ENCODE measurements at places on chromosomes 6 and 20.

DNA sequence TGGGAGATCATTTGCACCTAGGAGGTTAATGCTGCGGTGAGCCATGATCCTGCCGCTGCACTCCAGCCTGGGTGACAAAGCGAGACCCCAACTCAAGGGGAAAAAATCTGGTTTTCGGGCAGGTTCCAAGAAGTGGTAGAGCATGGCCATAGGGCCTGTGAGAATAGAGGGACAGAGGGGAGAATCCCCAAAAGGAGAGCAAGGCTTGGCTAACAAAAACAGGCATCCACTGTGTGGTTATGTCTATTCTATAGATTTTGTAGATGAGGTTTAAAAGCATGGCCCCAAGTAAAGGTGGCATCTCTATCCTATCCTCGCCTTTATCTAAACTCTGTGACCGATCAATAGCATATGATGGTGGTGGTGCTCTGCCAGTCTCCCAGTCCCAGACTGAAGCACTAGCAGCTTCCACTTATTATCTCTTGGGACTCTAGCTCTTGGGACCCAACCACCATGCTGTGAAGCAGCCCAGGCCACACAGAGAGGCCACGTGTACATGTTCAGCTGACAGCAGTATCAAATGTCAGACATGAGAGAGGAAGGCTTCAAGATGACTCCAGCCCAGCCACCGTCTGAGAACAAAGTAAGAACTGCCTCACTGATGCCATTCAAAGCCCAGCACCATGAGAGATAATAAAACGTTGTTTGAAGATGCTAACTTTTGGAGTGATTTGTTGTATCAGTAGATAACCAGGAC lies 27.7 kb downstream of the EIF2S2 start:
- DNase-seq = no peak

DNA sequence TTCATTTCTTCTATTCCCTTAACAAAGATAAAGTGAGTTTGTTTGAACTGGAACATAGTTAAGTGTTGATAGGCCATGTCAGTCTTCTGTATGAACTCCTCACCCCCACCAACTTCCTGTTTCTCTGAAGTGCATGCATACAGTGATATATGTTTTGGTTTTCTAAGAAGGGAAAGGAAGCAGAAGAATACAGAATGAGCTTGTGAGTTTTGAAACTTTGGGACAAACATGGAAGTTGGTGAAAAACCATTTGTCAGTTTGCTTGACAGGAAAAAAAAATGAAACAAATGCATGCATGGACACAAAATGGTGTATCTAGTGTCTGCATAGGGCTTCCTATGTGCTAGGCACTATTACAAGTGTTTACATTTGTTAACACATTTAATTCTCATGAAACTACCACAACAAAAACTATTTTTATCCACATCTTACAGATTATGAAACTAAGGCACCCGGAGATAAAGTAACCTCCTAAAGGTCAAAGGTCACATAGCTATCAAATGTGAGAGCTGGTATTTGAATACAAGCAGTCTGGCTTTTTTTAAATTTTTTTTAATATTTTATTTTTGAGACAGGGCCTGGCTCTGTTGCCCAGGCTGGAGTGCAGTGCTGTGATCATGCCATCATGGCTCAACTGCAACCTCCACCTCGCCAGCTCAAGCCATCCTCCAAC lies 105.9 kb downstream of the ADGRB3 start:
- DNase-seq = no peak

DNA sequence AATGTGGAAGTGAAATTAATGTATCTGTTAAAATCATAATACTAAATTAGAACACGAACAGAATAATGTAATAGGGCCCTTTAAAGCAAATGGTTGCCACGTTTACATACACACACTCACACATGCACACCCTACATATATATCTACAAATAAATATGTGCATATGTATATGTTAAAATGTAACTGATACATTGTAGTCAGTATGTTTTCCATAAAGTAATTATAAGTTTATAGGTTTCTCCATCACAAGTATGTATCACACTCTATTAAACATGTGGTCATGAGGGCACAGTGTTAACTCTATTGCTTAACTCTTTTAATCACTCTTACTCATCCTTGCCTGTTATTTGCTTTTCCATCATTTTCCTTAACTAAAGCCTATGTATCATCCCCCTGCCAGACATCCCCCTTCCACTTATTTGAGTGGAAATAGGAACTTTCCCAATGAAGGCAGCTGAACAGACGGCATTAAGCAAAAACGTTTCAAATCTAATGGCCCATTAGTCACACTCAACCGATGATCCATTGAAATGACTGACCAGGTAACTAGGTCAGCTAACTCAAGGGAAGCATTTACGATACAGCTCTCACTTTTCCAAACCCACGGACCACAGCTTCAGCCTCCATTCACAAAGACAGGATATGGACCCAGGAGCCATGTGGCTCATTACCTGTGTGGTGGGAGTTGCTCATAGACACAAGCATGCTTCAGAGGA lies 89.3 kb downstream of the HAO1 start:
- no peak for DNase-seq

GRCh38 chr6:13012977-13013680 lies 296.6 kb downstream of the PHACTR1 start:
- DNase-seq = peak; percentile 63

DNA sequence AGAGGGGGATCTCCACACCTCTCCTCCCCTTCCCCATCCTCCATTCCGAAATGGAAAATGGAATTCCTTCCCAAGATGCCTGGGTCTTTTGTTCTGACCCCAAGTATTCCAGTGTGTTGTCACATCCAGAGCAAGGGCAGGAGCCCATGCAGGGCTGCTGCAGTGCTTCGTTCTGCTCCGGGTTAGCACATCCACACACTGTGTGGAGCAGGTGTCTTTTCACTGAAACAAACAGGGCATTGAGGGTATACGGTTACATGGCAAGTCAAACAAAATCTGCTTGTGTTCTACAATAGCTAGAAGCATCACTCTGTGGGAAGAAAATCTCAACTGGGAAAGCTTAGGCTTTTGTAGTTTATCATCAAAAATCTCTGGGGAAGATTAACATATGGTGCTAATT lies 56.9 kb downstream of the LYRM2 start:
- no peak for DNase-seq

- DNase-seq = no peak
Observed at GRCh38 chr6:46789434-46790354, 3.5 kb upstream of the MEP1A start.

DNA sequence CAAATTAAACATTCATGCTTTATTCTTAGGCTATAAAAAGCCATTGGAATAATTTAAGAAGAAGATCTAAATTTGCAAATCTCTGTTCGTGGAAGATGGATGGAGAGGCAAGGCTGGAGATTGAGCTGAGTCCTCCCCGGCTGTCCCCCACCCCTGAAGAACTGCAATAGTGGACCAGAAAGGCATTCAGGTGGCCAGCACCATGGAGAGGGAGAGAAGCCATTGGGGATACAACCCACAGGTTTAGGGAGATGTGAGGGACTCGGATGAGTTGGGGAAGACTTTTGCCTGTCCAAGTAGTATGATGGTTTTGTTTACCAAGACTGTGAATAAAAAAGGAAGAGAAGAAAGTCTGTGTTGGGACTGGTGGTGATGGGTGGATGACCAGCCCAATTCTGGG lies 120.8 kb downstream of the F13A1 start:
- no peak for DNase-seq

DNA sequence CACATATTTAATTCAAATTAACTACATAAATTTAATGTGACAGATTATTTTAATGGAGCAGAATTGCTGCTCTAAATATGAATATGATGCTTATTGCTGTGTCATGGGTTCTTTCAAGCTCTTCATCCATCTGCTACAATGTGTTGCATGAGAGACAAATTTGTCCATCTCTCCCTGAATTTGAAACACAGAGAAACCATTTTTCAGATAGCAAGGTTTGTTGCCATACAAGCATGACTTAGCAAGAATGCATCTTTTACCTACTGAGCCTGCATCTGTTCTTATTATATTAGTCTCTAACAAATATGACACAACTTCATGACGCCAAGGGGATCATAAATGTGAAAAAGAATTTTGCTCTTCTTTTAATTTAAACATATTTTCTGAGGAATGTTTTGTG lies 8.0 kb upstream of the UTRN start:
- no peak for DNase-seq

DNA sequence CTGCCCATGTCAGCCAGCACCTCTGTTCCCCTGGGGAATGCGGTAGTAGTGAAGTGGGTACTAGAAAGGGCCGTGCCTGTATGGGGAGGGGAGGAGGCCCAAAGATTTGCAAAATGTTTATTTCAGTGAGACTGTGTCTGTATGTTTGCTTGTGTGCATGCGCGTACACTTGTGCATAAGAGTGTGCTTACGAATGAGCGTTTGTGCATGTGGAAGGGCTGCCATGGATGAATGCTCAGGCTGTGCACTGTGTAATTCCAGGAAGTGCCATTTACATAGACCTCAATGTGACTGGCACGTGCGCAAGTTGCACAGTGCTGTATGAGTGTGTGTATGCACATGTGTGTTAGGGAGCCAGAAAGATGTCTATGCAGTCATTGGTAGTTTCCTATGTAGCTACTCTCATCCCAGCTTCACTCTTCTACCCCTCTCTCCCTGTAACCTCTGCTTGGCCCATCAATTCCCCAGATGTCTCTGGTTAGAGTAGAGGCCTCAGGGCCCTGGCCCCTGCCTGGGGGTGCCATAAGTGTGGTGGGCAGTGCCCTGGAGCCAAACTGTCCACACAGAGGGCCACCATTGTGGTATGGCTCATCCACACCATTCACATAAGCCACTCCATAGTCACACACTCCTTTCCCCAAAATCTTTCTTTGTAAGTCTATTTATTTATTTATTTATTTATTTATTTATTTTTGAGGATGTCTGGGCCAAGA lies 26.8 kb upstream of the SLC22A7 start:
- no peak for DNase-seq

DNA sequence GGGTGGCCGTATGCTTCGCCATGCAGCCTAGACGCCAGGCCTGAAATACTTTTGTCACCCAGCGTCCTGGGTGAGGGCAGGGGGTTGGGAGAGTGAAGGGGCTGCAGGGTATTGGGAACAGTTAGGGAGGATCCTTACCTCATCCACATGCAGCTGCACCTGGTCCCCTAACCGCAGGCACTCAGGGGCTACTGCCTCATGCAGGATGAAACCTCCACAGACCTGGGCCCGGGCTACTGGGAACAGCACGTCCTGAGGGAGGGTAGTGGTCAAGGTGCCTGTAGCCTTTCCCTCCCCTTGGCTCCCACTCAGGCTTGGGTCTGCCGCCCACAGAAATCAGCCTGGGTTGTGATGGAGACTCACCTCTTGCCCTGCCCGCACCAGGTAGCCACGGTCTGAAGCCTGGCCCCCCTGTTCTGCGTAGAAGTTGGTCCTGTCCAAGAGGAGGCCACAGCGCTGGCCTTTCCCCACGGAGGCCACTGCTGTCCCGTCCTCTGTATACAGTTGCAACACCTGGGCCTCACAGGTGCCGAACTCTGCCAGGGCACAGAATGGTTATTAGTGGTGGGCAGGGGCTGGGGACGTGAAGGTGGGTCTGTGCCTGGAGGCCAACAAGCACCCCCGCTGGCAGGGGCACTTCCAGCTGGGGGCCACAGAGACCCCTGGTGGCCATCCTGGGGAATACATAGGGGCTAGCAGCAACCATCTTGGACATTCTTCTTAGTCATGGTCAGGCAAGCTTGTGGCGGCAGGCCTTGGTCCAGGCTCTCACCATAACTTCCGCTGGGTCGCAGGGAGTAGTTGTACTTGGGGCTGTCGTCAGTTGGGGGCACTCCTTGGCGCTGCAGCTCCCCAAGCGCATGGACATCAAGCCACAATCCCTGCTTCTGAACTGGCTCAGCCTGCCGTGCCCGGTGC lies 8.6 kb downstream of the AARS2 start:
- peak; percentile 57 for DNase-seq

GRCh38 chr6:77430504-77430903 lies 32.8 kb downstream of the HTR1B start:
- no peak for DNase-seq

- no peak for DNase-seq
Observed at GRCh38 chr6:30922447-30922852, 8.4 kb downstream of the VARS2 start.

- DNase-seq = no peak
Observed at GRCh38 chr6:131103296-131103695, 32.0 kb upstream of the AKAP7 start.

DNA sequence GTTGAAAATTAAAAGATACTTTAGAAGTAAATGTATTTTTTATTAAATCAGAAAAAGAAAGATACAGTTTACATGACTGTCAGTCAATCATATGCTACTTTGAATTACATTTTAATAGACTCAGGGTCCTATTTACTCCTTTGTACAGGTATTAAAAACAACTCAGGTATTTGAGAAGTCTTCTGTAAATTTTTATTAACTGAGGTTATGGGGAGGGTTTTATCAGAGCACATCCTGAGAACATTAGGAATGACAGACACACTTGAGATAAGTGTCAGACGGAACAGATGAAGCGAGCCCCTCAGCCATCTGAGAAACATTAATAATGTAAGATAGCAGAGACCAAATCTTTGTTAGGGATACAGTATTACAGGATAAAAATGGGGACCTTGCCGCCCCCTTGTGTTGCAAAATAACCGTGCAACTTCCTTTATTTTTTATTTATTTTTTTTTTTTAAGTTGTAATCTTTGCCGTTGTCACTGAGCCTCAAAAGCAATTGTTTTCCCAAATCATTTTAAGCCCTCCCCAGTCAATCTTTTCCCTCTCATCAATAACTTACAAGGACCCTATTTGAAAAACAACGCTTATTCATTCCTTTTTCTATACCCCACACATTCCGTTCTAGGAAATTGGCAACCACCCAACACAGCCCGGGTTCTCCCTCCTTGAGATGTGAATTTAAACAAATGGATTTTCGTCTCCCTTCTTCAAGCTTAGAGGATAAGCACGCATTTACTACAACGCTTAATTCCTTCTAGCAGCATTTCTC lies 126.7 kb downstream of the BCAS1 start:
- DNase-seq = no peak

DNA sequence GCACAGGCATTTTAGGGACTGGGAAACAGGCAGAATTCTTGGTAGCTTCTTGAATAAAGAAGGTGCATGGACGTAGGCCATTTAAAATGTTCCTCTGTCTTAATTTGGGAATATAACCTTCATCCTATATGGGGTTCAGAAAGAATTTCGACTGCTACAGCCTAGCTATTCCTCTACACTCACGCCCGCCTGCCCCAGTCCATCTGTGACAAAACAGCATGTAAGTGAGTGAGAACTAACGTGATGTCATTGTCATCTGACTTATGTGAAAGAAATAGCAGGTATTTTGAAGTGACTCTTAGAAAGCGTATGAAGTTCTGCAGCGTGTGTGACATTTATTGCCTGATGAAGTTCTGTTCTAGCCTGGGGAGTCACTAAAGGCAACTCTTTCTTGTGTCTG lies 52.2 kb upstream of the SLC22A1 start:
- DNase-seq = no peak

DNA sequence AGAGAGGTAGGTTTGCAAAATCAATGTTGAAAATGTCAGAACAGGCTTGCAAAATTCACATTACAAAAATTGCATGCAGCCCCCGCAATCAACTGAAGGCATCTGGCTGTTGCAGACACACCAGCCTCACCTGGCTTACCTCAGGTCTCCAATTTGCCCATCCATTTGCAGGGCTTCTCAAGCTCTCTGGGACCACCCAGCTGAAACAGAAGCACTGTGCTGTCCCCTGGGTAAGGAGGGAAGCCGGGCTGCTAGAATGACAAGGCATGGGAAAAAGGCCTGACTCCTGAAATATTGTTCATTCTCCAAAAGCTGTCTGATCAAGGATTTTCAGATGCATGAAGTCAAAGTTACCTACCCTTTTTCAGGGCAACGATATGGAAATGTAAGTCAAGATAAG lies 52.6 kb upstream of the CD93 start:
- DNase-seq = no peak

- no peak for DNase-seq
Observed at GRCh38 chr6:78353040-78353439, 514.3 kb upstream of the IRAK1BP1 start.
